ENCODE measurements at places on chromosomes 16 and 17.
A peak's percentile ranks its signal among the peaks of the same experiment; 100 is the strongest.

GRCh38 chr16:21566891-21567414 is 32.4 kb upstream of the METTL9 start:
- DNase-seq: no peak

DNA sequence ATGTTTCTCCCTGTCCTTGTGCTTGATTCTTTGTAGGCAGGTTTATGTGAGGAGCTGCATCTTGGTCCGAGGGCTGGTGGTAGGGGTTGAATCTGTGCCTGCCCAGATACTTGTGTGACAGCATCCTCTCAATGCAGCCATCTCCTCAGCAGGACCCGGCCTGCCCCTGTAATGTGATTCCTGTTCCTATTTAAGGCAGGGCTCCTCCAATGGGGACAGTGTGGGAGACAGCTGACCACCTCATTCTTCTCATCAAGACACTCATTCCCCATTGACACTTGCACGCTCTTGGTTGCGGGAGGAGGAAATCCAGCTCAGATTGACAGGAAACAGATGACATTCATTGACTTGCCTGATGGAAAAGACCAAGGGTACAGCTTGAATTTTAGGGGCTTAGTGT is 384.5 kb downstream of the CPPED1 start:
- no peak for DNase-seq

GRCh38 chr17:35084987-35085386 is 21.5 kb upstream of the RFFL start:
- no peak for DNase-seq

DNA sequence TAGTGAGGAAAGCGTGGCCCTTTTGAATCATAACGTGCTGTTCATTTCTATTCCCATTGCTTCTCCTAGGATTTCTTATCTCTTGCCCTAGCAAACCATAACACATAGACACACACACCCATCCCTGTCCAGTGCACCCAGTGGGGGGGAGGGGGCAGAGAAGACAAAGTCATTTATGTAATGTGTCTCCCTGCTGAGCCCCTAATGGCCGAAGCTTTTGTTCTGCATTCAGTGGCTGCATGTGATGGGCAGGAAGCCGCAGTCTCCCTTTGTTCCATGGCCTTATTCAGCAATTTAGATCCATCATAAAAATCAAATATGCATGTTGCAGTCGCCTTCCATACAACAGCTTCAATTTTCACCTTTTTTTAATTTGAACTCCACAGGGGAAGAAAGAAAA is 325.4 kb downstream of the ZFHX3 start:
- DNase-seq: no peak

- no peak for DNase-seq
These were observed 7.5 kb upstream of the ARMC5 start for GRCh38 chr16:31451681-31452351.

DNA sequence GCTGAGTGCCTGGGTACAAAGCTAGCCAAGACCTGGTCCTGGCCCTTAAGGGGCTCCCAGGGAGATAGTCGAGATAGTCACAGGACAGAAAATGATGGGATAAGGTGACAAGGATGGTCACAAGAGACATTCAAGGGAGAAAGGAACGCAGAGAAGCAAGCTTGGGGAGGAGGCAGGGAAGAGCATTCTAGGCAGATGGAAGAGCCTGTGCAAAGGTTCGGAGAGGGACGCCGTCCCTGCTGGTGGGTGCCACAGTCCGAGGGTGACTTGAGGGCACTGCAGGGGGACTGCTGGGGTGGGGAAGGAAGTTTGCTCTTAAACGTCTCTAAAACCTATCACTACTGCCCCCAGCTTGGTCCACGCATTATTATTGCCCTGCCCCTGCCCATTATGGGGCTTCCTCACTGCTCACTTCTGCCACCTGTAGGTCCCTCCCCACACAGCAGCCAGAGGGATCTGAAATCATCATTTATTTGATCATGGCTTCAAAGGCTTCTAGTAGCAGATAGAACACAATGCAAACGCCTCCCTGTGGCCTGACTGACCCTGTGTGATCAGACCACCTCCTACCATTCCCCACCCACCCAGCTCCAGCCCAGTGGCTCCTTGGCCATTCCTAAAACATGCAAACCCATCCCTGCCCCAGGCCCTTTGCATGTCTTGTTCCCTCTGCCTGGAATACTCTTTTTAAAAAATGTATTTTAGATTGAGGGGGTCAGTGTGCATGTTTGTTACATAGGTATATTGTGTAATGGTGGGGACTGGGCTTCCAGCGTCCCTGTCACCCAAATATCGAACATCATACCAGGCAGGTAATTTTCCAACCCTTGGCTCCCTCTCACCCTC is 60.3 kb downstream of the RMI2 start:
- DNase-seq: peak; percentile 58

DNA sequence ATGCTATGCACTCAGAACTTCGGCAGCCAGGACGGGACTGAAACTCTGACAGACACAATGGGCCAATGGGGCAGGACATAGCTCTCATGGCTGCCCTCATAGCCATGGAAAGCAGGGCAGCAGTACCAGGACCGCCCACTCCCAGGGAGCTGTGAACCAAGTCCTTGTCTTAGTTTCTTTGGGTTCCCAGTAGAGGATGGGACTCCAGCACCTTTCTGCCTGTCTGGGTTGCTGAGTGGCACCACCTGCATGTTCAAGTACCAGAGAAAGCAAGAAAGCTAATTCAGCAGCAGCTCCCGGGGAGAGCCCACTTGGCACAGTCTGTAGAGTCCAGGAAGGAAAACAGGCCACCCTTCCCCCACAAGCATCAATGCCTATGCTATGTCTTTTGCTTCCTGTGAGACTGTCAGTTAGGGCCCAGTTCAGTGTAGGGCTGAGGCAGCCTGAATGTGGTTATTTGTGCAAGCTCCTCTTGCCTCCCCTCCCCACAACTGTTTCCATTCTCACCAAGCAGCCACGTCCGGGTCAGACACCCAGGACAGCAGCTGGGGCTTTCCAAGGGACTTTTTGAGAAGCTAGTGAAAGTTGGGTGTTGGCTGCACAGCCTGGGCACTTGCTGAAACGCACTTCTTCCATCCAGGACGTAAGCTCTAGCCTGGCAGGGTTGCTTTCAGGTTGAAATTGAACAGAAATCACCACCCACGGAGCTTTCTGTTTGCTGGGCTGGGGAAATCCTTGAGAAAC is 7.8 kb downstream of the SUPT4H1 start:
- peak; percentile 91 for DNase-seq

DNA sequence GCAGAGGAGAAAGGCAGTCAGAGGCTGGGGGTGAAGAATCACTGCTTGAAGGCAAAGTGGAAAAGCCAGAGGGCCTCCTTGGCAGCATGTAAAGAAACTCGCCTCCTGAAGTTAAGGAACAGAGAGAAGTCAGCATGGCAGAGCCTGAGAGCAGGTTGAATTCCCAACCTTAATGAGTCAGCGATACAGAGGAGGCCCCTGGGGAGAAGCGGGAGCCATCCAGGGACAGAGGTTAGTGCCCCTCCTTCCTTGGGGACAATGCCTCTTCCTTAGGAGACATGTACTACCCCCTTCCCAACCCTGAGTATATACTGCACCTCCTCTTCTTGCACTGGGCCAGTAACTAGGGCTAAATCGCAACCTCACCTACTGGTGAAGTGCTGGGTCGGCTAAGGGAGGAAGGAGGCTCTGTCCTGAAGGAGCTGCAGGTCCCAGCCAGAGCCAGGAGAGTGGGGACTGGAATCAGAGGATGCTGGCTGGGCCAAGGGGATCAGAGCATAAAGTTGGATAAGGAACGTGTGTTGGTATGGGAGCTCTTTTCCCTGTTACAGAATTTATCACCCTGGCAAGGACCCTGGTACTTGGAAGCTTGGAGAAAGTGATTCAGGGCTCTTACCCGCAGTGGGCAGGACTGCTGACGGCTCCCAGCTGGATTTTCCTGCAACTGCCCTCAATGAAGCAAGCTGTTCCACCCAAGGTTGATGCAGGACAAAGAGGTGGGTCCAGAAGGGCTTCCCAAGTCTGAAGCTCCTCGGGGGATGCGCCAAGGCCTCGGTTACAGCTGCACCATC is 5.4 kb upstream of the AANAT start:
- no peak for DNase-seq

- DNase-seq: peak; percentile 53
These were observed 882 bp downstream of the SCARF1 start for GRCh38 chr17:1644493-1645206.

DNA sequence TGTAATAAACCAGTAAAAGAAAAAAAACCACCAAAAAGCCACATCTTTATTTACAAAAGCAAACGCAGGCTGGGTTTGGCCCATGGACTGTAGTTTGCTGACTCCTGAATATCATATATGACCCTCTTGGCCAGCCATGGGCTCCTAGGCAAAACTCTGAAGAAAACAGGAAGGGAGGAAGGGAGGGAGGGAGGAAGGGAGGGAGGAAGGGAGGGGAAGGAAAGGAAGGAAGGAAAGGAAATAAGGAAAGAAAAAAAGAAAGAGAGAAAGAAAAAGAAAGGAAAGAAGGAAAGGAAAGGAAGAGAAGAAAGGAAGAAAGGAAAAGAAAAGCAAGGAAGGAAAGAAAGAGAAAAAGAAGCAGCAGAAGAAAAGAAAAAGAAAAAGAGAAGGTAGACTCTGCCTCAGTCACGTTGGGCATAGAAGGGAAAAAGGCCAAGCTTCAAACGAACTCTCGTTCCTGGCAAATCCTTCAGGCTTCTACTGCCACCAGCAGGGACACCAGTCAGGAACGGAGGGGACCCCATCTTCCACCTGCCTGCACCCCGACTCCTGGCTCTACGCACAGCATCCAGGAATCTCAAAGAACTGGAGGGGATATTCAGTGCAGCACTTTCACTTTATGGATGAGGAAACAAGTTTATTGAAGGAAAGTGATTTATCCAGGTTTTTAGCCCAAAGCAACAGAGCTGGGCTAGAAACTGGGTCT is 22.1 kb downstream of the CDC42EP4 start:
- no peak for DNase-seq

- peak; percentile 68 for DNase-seq
These were observed 7.2 kb downstream of the GRIN2C start for GRCh38 chr17:74852237-74853047.

DNA sequence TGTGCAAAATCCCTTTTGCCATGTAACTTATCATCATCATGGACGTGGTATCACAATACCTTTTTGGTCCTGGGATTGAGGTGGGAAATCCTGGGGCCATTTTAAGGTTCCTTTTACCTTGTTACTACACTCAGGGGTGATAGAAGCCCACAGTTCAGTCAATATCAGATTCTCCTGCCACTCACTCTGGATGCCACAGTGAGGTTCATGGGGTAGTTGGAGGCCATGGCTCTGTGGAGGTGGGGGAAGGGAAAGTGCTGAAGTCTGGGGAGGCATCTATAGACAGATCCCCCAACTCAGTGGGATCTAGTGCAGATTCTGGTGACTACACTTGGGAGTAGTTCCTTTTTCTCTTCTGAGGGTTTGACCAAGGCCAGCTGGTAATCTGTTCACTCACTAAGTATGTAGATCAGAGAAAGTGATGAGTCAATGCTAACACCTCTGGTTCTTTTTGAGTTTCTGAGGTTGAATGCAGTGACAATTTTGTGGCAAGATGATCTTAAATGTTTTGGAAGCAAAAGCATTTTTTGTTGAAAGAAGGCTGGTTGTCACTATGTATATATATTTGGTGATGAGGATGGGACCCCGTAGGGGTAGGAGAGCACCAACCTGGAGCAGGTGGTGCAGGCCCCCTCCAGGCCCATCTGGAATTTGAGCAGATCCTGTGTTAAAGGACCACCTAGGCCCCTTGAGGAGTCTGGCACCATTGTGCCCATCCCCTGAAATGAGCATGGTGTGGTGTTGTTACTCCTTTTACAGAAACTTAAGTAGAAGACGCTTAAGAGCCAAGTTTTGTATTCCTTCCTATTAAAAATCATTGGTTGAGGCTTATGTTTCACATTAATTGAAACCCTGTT is 18.8 kb upstream of the IRF8 start:
- no peak for DNase-seq

DNA sequence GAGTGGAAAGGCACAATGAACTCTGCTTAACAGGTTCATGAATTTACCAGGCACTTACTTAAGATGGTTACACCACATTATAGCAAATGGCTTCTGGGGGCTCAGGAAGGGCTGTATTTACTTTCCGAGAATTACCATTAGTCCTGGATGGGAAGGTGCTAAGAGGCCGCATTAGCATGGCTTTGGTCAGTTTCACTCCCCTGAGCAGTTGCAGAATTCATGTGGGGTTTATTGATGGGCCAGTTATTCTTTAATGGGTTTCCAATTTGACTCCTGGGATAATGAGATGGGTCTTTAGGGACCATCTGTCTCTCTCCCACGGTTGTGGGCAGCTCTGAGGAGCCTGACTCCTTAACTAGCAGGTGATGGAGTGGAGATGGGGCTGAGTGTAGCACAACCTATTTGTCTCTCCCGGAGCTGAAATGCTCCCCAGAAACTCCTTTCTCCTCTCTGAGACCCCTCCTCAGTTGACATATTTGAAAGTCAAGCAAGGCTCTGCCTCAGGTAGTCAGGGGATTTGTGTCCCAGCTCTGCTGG is 652.5 kb downstream of the HS3ST4 start:
- DNase-seq: no peak

DNA sequence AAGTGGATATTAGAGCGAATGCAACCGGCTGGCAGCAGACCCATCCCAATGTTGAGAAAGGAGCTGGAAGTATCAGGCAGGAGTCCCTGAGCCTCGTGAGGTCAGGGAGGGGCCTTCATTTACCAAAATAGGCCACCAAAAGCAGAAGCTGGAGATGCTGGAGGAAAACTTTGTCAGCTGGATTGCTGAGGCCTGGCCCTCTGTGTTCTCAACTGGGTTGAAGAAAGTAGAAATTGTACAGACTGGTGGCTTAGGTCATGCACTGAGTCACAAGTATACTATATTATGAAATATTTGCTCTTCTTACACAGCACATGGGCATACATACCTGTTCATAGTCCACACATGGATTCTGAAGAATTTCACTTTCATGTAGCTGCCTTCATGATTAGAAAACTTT is 23.2 kb upstream of the TEKT3 start:
- DNase-seq: no peak

- no peak for DNase-seq
These were observed 1.1 kb downstream of the SPECC1 start for GRCh38 chr17:20010099-20010863.

- no peak for DNase-seq
These were observed 38.0 kb downstream of the ZFPM1 start for GRCh38 chr16:88491001-88491559.

DNA sequence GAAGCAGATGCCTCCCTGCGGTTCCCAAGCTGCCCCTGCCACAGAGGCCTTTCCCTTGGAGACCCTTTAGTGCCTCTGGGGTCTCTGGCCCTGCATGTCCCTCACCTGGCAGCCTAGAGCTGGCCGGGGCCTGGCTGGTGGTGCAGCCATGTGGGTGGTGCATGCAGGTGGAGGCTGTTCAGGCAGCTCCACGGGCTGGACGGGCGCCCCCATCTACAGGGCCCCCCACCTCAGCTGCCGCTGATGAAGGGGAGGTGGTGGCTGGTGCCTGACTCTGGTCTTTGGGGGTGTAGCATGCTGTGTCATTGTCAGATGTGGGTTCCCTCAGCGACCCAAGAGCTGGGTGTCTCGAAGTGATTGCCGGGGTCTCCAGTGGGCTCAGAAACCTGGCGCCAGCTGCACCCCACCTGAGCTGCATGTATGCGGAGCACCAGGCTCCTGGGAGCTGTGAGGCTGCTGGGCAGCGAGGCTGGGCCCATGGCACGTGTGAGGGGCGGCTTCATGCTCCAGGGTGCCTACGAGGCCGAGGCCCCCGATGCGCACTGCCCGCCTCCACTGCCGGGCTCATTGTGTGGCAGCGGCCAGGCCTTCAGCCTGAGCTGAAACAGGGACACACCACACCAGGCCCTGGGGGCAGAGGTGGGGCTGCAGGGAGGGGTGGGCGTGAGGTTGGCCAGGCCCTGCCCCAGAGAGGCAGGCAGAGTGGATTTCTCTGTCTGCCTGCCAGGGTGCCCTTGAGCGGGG is 57.0 kb downstream of the BAIAP2 start:
- DNase-seq: no peak

GRCh38 chr16:66299349-66299748 is 67.1 kb upstream of the CDH5 start:
- DNase-seq: no peak

Measured in activated naive CD4-positive, alpha-beta T cell treated with Interleukin-2 at 50 U/mL for 16 hours (primary cell).